T-helper 9 cell (primary cell): ENCODE measurements at places on chromosomes 1 and 21.
A peak's percentile ranks its signal among the peaks of the same experiment; 100 is the strongest.

- no peak for DNase-seq
These were observed 315.2 kb downstream of the BACH1 start for GRCh38 chr21:29613877-29614276.

DNA sequence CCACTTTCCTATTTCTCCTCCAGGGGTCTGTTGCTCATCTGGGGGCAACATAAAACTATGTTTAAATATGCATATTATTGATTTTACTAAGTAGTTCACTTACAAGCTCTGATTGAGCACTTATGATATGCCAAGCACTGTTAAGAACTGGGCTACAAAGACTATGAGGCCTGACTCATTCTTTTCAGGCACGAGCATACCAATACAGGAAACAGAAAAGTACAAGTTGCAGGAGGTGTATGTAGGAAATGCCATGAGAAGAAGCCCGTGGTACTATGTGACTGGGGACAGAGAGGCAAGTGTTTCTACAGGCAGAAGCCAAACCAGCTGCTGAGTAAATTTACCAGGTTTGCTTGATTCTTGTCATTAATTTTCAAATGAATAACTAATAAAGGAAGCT lies 120.4 kb upstream of the PTGFR start:
- DNase-seq, result no peak

DNA sequence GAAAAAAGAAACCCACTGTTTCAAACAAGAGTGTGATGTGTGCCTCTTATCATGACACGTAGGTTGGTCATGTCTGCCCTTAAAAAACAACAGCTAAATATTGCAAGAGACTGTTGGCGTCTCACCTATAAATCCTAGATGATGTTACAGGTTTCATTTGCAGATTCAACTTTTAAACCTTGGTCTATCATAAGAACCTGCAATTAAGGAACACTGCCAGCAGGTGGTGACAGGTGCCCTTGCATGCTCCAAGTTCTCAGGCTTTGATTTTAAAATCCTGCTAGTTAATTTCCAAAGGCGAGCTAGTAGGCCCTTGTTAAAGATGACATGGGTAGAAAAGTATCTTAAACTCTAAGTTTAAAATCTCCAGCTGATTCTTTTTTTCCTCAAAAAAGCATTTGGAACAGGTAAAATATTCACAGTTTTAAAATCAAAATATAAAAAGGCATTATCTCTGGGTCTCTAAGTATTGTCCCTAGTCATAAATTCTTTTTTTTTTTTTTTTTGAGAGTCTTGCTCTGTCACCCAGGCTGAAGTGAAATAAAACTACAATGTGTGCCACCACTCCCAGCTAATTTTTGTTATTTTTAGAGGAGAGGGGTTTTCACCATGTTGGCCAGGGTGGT lies 39.1 kb downstream of the CLSTN1 start:
- peak; percentile 60 for DNase-seq

GRCh38 chr1:225400968-225401367 lies 26.9 kb downstream of the LBR start:
- no peak for DNase-seq

- DNase-seq, result no peak
These were observed 17.1 kb downstream of the TNFRSF8 start for GRCh38 chr1:12080156-12080555.

DNA sequence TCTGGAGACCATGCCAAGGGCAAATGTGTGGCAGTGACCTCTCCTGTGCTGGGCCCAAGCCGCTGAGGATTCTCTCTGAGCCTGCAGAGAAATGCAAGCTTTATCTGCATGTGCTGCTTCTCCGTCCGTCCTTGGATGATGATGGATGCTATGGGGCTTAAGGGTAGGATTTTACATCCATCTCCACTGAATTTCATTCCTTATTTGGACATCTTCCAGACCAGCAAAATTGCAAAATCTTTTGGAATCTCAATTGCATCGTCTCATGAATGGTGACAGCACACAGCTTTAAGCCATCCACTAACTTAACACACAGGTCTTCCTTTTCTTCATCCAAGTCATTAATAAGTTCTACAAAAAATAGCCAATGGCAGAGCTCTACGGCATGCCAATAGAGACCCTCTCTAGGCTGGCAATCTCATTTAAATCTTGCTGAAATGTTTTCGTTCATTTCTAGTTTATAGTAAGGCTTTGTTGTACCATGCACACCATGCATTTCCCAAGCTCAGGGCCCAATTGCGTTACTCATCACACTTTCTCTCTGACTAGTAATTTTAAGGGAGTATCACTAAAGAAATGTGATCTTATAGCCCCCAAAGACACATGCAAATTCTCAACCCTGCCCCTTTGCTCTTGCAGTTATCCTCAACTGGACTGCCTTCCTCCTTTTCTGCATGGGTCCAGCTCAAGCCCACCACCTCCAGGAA lies 11.1 kb downstream of the BATF3 start:
- DNase-seq, result no peak

- no peak for DNase-seq
These were observed 10.2 kb downstream of the CREG1 start for GRCh38 chr1:167543199-167543990.

DNA sequence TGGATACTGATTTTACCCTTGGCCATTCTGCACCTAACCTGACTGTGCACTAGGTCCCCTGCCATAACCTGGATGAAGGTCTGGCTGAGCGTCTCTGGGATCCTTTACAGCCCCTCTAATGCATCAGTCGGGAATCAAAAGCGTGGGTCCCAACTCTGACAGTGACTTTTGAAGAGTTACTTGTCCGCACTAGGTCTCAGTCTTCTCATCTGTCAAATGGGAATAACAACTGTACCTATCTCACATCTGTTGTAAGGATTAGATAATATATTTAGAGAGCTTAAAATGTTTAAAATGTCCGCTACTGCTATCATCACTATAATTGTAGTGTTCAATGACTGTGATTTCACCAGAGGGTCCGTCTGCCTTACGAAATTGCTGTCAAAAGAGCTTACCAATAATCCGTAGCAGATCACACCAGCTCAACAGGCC lies 746 bp downstream of the TADA1 start:
- no peak for DNase-seq

DNA sequence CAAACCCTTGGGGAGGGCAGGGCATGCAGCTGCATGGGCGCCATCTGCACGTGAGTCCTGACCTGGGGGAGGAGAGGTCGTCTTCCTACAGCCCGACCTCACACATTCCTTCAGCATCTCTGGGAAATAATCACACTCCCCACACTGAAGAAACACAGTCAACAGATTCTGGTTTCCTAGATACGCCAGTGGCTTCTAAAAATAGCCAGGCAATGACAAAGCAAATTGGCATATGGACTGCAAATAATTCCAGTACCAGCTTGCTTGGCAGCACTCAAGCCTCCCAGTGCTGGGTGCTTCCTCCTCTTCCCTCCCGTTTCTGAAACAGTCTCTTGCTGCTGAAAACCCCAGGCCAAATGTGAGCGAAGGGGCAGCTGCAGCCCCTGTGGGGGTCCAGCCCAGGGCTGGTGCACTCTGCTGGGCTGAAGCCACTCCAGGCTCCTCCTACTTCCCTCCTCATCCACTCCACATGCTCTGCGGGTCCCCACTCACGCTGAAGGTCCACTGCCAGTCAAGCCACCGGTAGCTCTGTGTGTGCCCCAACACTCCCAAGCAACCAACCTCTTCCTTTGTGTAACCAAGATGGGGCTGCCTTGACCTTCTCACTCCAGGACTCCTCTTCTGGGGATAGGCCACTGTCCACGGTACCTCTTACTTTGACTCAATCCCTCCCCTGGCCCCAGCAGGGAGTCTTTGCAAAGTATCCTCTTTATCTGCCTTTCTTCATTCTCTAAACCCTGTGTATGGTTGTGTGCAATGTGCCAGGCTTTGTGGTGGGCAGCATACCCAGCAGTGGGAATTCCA lies 69.0 kb downstream of the KCND3 start:
- no peak for DNase-seq

DNA sequence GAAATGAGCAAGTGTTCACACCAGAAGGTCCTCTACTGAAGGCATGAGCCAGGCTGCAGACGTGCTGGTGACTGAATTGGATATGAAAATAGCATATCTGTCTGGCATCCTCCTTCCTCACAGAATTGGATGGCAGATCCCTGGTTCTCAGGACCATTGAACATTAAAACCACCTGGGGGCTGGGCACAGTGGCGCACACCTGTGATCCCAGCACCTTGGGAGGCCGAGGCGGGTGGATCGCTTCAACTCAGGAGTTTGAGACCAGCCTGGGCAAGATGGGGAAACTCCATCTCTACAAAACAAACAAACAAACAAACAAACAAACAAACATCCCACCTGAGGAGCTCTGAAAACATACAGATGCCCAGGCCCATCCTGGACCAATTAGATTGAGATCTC lies 23.4 kb downstream of the TEX35 start:
- no peak for DNase-seq

DNA sequence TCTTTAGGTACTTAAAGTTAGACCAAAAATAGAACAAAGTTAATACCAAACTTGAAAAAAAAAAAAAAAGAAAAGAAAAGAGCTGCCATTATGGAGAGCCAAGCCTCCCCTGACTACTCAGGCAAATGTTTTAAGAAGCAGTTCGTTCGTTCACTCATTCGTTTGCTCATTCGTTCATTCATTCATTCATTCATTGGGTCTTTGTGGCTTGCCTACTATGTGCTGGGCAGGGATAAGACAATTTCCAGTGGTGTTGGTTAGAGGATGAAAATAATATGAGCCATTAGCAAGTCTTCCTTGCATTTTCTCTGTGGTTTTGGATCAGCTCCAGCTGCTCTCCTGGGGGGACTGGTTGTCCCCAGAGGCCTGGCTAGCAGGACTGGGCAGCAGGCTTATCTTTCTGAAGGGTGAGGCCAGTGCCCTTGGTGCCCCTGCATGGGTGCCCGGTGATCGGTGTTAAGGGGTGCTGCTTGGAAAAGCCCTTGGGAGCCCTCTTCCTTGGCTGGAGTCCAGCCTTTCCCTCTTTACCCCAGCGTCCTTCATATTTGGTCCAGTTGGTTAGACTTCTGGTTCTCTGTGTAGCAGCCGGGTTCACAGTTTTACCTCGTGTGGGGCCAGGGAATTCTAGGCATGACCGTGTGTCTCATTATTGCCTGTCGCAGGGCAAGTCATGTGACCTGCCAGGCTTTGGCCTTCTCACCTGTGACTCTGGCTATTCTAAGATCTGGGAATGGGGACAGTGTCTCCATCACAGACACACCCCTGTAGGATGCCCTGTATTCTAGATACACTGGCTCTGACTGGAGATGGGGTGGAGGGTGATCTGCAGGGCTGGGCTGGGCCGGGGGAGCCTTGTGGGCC lies 32.8 kb downstream of the LHX4 start:
- no peak for DNase-seq

GRCh38 chr1:98018074-98018473 lies 97.2 kb upstream of the DPYD start:
- no peak for DNase-seq

GRCh38 chr1:41475859-41476567 lies 8.5 kb downstream of the EDN2 start:
- DNase-seq, result no peak

DNA sequence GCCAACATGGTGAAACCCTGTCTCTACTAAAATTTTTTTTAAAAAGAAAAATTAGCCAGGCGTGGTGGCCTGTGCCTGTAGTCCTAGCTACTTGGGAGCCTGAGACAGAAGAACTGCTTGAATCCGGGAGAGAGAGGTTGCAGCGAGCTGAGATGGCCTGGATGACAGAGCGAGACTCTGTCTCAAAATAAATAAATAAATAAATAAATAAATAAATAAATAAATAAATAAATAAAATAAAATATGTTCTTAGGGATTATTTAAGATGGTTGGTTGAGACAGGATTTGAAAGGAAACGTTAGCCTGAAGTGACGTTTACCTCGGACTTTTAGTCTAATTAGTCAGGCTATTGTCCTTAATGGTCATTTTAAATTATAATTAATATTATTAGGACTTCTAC lies 88.5 kb upstream of the CHRM3 start:
- no peak for DNase-seq

DNA sequence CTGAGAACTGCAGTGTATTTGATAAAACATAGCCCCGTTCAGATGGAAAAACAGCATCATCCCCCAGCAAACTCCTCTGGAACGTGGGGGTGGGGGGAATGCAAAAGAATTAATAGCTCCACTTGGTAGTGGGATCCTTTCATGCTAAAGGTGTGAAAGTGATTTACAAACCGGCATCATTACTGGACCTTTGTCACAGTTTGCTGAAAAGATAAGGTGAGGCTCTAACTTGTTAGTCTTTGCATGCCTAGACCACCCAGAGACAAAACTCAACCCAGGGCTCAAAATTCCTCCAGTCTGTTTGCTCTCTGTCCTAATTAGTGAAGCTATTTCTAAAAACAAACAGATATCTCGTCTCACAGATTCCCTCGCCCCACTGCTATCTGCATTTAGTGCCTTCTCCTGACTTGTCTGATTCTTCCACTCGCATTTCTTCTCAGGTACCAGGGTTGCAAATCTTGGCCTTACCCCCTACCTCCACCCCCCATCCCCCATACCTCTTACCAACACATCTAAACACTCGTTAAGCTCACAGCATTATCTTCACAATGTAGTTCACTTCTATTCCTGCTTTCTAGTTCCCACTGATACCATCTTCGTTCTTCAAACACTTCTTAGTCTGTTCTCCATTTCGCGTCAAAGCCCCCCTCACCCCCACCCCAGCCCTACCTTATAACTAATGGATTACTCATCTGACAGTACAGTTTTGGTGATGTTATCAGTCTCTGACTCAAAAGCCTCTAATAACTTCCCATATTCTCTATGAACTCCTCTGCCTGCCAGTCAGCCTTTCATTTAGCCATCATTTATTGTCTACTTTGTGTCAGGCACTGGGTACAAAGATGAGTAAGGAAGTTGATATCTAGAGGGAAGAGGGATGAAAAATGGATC lies 11.8 kb downstream of the IER5 start:
- no peak for DNase-seq

- no peak for DNase-seq
These were observed 341.5 kb downstream of the KCNH1 start for GRCh38 chr1:210792250-210793102.

- no peak for DNase-seq
These were observed 25.5 kb downstream of the TUFT1 start for GRCh38 chr1:151565502-151566189.

DNA sequence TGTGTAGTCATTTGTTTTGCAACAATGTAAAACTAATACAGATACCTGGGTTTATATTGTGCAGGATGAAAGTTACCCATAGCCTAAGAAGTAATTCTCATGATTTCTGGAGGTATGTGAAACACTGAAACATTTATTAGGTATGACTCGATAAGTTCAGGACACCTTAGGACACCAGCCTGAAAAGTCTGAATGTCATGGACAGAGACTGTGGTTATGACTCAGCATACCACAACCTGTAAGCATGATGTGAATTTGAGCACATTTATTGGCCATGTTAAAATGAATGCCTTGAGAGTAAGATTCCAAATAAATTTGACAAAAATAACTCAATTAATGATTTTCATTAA lies 1471.7 kb upstream of the B3GALT2 start:
- no peak for DNase-seq

- DNase-seq, result no peak
These were observed 11.8 kb downstream of the CHRNB2 start for GRCh38 chr1:154579374-154579773.

- DNase-seq, result peak; percentile 32
These were observed 773 bp downstream of the CNST start for GRCh38 chr1:246566813-246567645.

GRCh38 chr1:236688705-236689104 lies 2.4 kb downstream of the ACTN2 start:
- no peak for DNase-seq
